ENCODE measurements at places on chromosomes 12 and 14.

GRCh38 chr14:64775081-64775777, 71.0 kb downstream of the PLEKHG3 start:
- no peak for DNase-seq

DNA sequence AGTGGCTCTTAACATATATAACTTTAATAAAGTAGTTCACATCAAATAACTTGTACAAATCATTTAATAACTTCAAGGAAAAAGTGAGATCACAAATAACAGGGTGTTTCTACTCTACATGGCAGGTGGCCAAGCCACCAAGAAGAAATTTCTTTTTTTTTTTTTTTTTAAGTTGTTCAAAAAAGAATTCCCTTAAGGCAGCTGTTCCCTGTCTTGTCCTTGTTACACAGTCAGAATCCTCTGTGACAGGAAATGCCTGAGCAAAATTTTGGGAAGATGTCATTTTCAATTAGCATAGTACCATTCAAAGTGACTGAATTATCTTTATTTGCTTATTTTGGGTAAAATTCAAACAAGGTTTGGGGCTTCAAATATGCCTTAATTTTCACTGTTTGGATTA, 79.4 kb downstream of the LIN7A start:
- no peak for DNase-seq

DNA sequence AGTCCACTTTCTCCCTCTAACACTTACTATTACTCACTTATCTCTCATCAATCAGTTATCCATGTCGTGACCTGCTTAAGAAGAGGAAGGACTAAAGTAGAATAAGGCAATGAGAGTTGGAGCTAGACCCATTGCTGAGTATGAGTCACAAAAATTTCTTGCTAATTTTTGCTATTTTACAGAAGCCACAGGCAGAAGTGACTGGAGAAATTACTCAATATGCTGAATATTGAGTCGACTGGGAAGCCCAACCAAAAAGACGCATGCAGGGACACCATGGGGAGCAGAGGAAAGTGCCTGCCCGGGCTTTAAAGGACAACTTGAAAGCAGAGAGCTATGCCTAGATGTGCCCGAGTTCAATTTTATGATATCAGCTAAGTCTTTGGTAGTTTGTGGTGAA, 115.4 kb upstream of the FOXG1 start:
- DNase-seq: no peak

GRCh38 chr12:115267891-115268290, 583.9 kb upstream of the TBX3 start:
- DNase-seq: no peak

- DNase-seq: peak; percentile 49
Measured at GRCh38 chr12:18824287-18824686, 86.4 kb downstream of the CAPZA3 start.

DNA sequence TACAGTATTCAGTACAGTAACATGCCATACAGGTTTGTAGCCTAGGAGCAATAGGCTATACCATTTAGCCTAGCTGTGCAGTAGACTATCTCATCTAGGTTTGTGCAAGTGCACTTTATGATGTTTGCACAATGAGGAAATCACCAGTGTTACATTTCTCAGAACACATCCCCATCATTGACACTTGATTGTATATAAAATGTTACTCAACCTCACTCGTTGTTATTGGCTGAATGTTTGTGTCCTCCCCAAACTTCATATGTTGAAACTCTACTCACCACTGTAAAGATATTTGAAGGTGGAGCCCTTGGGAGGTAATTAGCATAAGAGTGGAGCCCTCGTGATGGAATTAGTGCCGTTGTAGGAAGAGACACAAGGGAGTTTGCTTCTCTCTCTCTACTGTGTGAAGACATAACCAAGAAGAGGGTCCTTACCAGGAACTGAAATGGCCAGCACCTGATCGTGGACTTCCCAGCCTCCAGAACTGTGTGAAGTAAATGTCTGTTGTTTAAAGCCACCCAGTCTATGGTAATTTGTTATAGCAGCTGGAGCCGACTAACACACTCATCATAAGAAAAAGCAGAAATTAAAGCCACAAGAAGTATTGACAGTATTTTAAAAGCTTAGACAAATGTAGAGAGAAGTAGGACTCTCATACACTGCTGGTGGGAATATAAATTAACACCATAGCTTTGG, 3.2 kb upstream of the MED13L start:
- no peak for DNase-seq

DNA sequence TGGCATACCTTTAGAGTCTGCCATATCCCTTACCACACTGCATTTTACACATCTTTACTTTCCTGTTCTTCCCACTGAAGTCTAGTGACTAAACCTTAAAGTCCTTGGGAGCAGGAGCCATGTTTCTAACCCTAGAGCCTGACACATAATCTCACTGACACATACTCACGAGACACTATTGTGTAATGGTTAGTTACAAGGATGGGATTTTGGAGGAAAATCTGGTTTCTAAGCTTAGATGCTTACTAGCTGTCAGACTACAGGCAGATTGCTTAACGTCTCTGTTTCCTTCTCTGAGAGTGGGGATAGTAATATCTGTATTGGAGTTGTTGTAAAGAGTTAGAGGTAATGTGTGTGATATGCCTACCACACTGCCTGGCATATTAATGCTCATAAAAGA, 6.2 kb upstream of the DYRK4 start:
- no peak for DNase-seq

DNA sequence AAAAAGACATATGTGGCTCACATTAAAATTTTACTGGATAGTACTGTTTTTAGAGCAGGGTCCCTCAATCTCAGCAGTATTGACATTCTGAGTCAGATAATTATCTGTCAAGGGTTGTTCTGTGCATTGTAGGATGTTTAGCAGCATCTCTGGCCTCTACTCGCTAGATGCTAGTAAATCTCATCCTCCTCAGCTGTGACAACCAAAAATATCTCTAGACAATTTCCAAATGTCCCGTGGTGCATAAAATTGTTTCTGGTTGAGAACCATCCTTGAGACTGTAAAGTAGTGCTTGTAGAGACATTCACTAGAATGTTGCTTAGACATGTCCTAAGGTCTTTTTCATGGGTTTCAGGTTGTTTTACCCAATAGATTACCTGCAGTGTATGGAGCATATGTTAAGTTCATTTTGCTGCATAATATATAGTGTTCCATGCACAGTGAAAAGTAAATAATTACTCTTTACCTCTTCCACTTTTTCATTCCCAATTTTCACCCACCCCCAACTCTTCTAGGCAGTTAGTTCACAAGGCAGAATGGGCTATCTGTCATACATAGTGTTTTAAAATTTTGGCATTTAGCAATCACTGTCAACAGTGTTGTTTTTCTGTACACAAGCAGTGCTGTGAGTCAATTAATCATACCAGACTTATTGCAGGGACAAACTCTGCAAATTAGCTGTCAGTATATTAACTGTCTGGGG, 200.2 kb upstream of the SLC38A2 start:
- DNase-seq: no peak

DNA sequence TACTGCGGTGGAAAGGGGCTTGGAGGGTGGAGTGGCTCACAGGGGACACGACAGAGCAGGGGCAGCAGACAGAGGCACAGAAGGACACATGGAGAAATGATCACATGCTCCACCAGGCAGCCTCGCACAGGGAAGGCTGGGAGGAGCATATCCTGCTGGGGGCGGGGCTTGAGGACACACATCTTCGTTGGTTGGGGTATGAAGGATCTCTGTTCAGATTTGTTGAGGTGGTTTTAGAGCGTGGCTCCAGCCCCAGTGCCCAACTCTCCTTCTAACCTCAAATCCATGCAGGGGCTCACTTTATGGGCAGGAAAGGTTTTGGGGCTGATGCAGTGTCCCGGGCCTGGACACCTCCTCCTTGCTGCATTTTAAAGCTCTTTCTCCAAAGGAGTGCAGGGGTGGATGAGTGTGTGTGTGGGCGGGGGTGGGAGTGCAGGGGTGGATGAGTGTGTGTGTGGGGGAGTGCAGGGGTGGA, 733 bp upstream of the P3H3 start:
- peak; percentile 36 for DNase-seq

- DNase-seq: no peak
Measured at GRCh38 chr14:89851106-89851505, 103.4 kb downstream of the EFCAB11 start.

- DNase-seq: no peak
Measured at GRCh38 chr12:104115587-104115975, 22.4 kb downstream of the NFYB start.

- DNase-seq: no peak
Measured at GRCh38 chr12:41663598-41664265, 475.6 kb downstream of the PDZRN4 start.

GRCh38 chr12:49916129-49916919, 12.6 kb upstream of the FAIM2 start:
- no peak for DNase-seq

GRCh38 chr12:108969622-108970021, 51.2 kb downstream of the SVOP start:
- no peak for DNase-seq

DNA sequence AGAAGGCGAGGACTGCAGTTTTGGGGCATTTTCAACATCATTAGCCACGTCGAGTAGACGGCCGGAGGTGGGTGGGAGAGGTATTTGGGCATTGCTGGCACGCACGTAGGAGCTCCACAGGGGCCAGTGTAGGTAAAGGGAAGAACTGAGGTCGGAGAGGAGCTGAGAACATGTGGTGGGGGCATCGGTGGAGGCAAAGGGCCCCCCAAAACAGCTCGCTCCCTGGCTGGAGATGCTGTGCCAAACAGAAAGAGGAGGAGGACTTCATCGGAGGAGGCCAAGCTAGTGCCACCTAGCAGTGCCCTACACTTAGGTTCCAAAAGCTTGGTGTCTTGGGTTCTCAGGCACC, 52.0 kb upstream of the PPP2R5C start:
- DNase-seq: no peak

DNA sequence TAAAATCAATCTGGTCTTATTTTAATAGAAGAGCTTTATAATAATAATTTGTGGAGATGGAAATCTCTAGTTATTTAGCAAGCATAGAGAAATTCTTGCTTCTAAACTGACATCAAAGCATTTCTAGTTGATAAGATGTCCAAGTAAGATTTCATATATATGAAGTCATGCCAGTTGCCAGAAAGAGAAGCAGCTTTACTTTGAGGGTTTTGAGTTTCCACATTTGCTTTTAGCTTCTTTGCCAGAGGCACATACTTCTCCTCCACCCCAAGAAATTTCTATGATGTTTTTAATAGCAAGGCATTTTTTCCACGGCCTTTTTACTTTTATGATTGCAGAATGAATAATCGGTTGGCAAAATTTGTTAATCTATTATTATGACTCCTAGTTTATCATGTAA, 24.2 kb upstream of the YAF2 start:
- no peak for DNase-seq

GRCh38 chr12:21438643-21439042, 1.2 kb downstream of the PYROXD1 start:
- DNase-seq: no peak

DNA sequence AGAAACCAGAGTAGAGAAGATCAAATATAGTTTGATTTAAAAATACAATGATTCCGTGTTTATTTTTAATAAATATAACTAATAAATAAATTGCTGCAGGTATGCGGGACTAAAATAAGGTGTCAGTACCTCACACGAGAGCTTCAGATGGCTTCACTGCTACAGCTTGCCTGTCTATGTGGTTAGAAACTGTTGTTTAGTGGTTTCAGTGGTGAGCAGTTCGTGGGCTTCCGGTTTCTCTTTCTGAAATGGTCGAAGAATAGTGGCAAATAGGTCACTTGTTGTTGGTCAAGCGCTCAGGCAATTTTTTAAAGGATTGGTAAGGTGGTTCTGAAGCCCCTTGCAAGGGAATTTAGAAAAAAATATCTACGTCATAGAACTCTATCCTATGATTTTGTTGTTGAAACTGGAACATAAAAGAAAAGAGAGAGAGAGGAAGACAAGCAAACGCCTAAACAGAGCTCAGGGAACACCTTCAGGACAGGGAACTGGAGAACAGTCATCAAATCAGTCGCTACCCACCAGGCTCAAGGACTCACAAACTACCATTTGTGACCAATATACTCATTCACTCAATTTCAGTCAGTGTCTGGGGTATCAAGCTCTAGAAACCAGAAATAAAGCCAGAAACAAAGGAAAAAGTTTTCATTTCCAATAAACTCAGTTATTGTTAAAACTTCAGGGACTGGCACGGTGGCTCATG, 31.3 kb downstream of the GABARAPL1 start:
- DNase-seq: no peak

DNA sequence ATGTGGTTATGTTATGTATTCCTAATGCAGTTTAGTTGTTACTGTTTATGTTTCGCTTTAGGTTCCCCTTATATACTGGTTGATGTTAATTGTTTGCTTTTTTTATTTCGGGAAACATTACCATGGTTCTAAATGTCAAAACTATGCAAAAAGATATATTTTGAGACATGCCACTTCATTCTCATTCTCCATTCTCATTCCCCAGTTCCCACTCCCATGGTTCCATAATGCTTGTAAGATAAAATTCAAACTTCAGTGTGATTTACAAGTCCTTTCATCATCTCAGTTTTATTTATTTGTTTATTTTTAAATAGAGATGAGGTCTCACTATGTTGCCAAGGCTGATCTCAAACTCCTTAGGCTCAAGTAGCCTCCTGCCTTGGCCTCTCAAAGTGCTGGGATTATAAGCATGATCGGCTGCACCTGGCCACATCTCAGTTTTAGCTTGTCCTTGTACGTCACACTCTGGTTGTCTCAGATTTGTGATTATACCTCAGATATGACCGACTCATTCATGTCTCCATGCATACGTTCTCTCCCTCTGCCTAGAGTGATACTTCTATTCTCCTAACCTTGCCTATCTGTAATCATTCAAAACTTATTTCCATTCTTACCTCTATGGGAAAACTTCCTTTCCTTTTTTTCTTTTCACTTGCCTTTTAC, 407.8 kb upstream of the RGS6 start:
- no peak for DNase-seq

- DNase-seq: no peak
Measured at GRCh38 chr14:59739794-59740193, 130.8 kb downstream of the RTN1 start.

GRCh38 chr14:52789118-52789517, 2.3 kb downstream of the GNPNAT1 start:
- no peak for DNase-seq

DNA sequence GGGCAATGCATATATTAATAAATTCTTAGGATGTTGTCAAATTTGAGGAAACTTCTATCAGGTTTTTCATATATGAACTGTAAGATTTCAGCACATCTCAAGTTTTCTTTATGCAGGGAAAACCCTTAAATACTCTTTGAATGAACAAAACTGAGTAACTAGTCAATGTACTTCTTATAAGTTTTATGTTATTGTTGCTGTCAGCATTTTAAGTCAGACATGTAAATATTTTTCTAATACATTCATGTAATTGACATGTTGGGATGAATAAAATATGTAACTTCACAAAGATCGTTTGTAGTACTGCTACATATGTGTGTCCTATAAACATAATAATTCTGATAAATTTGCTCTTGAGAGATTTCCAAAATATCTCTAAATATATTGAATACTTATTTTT, 109.6 kb downstream of the BMP4 start:
- DNase-seq: no peak

GRCh38 chr12:98456576-98457573, 58.5 kb upstream of the TMPO start:
- DNase-seq: no peak

GRCh38 chr12:102873077-102873476, 44.0 kb downstream of the PAH start:
- no peak for DNase-seq

- no peak for DNase-seq
Measured at GRCh38 chr14:96953087-96953874, 156.1 kb downstream of the VRK1 start.

Data from GDM1 (cell line).